ENCODE measurements at places on chromosomes 12 and 14.

GRCh38 chr12:104094284-104094683 lies 30.0 kb downstream of the HCFC2 start:
- no peak for DNase-seq

DNA sequence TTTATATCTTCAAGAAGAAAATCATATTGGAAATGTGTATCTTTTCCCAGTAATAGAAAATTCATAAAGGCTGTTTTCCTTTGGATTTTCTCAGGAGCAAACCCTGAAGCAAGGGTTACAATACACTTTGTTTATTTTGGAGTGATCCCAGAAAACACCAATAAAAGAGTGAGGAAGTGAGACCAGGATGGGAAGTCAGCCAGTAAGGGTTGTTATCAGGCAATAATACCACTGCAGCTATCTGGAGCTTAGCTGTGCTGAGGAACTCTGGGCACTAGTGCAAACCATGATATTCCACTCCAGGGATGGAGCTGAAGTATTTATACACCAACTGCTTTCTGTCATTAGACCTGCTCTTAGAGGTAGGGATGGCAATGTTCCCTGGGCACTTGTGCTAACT lies 1002.3 kb downstream of the FLRT2 start:
- peak; percentile 24 for DNase-seq

- no peak for DNase-seq
These were observed 11.1 kb downstream of the NAA30 start for GRCh38 chr14:57401501-57401900.

- DNase-seq: no peak
These were observed 143.1 kb downstream of the TPH2 start for GRCh38 chr12:72081777-72082176.

DNA sequence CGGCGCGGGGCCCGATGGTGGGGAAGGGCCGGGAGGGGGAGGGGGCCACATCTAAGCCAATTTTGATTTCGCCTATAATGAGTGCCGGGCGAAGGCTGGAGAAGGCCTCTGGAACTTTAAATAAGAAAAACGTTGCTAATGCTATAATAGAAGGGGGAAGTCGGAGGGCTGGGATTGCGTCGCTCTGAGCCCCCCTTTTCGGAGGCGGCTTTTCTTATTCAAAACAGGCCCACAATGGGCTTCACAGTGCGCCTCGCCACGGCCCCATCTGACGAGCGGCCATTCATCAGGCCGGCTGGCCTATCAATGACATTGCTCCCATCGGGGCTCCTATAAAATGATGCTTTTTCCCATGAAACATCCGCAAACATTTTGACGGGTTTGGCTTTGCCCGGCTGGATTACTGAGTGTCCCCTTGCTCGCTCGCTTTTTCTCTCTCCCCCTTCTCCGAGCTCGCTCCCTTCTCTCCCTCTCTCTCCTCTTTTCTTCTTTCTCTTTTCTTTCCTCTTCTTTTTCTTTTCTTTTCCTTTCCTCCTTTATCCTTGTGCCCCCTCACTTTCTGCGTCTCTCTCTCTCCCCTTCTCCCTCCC lies at the start of gene RFX4:
Gene RFX4, plus strand, starts transcription at position 364 of the 590 bp plus-strand sequence. CDS start 317 bp downstream, outside the sequence.
- peak; percentile 29 for DNase-seq

DNA sequence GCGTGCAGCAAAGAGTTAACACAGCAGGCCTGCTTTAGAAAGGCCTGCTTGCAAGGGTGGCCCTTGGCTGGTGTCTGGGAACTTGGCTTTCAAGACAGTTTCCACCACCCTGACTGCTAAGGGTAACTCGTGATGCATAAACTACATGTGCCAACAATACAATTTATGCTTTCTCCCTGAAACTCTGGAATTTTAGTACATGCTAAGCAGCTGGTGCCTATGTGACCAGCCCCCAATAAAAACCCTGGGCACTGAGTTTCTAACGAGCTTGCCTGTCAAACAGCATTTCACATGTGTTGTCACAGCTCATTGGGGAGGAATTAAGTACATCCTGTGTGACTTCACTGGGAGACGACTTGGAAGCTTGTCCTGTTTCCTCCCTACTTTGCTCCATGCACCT lies 133.1 kb downstream of the SLC5A8 start:
- DNase-seq: no peak

- no peak for DNase-seq
These were observed 161.8 kb upstream of the PTPRQ start for GRCh38 chr12:80282226-80282625.

DNA sequence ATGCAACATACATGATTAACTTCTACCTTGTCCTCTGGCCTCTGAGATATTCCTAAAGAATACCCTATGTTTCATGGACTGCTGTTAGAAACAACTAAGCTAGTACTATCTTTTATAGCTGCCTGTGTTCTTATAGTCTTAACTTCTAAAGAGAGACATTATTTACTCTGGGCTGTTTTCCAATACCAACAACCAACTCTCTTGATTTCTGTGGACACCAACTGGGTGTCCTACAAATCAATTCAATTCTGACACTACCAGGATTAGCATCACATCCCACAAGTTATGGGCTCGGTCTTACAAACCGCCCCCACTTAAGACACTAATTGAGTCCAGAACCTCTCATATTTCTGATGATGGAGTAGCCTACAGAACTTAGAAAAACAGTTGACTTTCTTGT lies 8.3 kb downstream of the XPOT start:
- DNase-seq: no peak

GRCh38 chr12:122350141-122350848 lies 72.2 kb downstream of the CLIP1 start:
- DNase-seq: no peak

DNA sequence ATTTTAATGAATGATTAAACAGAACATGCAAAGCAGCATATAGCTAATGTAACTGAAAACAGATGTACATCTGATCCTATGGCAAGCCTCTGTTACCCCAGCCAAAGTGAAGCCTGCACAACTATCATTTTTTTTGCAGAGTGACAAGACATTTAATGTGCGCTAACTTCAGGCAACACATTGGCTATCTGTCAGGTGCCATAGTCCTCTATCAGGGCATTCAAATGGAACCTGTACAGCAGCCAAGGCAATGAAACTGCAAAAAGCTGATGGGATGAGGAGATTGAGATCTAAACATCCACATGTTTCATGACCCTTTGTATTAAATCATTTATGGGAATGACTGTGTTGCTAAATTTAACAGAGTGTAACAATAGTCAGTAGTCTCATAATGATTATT lies 1088.5 kb upstream of the TMEM132C start:
- DNase-seq: no peak

DNA sequence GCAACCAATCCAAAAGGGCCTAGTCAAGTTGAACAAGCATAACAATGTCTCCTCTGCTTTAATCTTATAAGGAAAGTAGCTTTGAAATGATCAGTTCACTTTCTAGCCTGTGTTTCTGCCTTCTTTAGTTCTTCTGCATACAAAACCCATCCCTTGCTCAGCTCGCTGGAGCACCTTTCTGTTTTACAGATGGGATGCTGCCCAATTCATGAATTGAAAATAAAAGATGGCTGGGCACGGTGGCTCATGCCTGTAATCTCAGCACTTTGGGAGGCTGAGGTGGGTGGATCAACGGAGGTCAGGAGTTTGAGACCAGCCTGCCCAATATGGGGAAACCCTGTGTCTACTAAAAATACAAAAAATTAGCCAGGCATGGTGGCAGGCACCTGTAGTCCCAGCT lies 4.5 kb upstream of the RFC5 start:
- no peak for DNase-seq

- no peak for DNase-seq
These were observed 1.4 kb upstream of the RNASE10 start for GRCh38 chr14:20503898-20504297.

DNA sequence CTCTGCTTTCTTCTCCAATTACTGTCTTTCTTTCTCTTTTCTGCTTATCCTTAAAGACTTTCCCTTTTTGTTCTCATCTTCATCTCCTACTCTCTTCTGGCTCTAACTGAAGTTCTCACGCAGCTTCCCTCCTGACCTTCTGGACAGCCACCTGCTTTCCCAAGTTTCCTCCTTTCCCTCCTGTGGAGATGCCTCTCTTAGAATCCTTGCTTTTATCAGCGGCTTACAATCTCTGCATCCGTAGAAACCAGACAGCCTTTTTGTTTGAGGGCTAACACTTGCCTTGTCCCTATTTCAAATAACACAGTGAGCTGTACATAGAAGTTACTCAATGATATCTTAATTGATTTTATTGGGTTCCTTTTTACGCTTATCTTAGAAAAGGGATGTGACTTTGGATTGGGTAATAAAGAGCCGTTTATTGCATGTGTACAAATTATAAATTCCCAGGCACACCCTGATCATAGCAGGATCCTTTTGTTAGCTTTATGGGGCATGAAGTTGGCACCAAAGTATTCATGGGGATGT lies 2.1 kb upstream of the LGALS3 start:
- no peak for DNase-seq

- no peak for DNase-seq
These were observed 700 bp downstream of the OR11G2 start for GRCh38 chr14:20191396-20191795.

DNA sequence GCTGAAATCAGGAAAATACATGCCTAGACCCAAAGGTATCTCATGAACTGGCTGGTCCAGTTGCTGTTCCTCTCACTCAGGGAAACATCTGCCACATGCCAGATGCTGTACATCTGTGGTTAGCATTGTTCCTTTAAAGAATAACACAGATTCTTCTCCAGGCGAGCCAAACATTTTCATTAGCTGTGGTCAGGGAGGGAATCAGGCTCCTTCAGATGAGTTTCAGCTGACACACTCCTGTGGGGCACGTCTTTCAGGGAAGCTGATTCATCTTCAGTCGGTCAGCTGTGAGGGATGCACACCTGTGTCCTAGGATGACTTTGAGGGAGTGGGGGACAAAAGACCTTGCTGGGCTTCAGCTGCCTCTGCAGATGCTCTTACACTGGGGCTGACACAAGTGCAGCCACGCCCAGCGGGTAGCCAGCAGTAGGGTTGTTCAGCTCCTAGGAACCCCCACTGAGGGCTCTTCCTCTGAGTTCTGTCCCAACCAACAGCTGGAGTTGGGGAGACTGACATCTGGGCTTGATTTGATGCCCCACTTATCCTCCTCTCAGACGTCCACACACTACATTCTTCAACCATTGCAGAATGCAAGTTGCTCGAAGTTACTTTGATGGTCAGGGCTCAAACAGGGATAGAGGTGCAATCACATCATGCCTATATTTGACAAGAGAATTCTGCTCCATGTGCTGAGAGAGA lies 155.0 kb downstream of the NUAK1 start:
- DNase-seq: no peak

GRCh38 chr12:62776997-62777396 lies 158.0 kb downstream of the PPM1H start:
- no peak for DNase-seq

- DNase-seq: no peak
These were observed 10.7 kb downstream of the MED13L start for GRCh38 chr12:116266631-116267349.

- DNase-seq: no peak
These were observed 185.2 kb downstream of the AEBP2 start for GRCh38 chr12:19624491-19624890.

DNA sequence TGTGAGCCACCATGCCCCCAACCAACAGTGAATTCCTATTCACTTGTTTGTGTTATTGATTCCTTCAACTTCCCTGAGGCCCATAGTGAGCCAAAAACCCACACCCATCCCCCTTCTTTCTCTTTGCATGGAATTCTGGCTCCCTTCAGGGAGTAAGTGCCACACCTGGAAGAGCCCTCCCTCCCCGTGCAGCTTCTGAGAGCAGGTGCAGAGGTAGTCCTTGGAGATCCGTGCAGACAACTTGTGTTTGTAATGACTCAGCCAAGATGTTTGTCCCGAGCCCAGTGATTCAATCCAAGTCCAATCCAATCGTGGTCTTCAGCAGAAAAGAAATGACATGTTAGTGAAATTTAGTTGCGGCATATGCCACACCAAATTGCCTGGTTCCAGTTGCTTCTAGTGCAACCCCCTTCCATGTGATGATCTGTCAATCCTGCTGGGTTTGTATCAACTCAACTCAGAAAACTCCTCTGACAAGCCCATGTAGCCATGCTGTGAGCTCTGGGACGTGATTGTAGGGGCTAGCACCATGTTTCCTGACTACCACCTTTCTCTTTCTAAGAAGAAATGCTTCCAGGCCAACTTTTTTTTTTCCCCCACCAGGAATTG lies 27.5 kb downstream of the GPRC5A start:
- no peak for DNase-seq

- no peak for DNase-seq
These were observed 51.6 kb downstream of the ERGIC2 start for GRCh38 chr12:29329411-29329810.

DNA sequence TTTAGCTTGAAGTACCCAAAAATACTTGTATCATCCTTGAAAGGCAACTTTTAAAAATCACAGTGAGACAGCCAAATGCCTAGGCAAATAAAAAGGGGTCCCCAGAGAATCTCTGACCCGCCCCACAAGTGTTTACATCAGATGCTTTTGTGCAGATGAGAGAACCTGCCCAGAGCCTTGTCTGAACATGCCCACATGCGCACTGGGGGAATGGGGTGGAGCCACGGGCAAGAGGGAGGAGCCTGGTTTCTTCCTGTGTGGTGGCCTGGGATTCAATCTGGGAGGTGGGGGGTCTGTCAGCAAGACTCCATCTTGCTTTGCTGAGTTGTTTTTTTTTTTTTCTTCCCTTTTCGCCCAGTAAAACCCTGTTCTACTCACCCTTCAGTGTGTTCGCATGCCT lies 381.7 kb upstream of the CCDC196 start:
- no peak for DNase-seq

DNA sequence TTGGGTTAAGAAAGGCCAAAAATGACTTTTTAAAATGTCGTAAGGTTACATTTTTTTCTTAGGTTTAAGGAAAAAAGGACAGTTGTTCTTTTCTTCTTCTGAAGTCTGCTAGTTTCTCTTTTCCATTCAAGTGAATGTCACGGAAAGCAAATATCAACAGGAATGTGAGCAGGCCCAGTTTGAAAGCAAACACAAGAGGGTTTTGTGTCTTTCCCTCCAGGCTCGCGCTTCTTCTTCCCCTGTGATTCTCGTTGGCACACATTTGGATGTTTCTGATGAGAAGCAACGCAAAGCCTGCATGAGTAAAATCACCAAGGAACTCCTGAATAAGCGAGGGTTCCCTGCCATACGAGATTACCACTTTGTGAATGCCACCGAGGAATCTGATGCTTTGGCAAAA lies 85.4 kb downstream of the LRRK2 start:
- DNase-seq: no peak

DNA sequence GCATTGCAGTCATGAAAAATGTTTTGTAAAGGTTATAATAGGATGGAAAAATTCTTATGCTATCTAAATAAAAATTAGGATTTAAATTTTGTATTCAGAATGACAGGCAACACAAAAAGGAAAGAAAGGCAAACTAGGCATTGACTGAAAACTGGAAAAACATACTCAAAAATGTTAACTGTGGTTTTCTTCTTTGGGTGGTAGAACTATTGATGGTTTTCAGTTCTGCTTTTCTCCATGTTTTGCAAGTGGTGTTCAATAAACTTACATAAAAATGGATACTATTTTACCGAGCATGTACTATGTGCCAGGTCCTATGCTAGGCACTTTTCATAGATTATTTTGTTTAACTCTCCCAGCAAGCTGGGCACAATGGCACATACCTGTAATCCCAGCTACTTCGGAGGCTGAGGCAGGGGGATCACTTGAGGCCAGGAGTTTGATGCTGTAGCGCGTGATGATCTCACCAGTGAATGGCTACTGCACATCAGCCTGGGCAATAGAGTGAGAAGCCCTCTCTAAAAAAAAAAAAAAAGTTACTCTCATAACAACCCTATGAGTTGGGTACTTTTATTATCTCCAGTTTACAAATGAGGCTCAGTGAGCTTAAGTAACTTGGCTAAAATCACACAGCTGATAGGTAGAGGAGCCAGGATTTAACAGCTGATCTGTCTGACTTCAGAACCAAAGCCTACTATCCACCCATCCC lies 26.3 kb upstream of the TCP11L2 start:
- DNase-seq: no peak

All from NCI-H774 (cell line).